Right cardiac atrium (tissue), 5 donors: ENCODE measurements at places on chromosomes 2 and 18. TPM values are rescaled to one million over a fixed set of nuclear protein-coding genes. Genes with fewer than 3 reads are reported as not detected.

GRCh38 chr2:26636935-26637334 is 4.2 kb downstream of the CIB4 start:
- DNase-seq = no peak

- DNase-seq = no peak
Observed at GRCh38 chr18:61241260-61241853, 91.9 kb upstream of the CDH20 start.

GRCh38 chr18:22332590-22332989 is 85.1 kb downstream of the CTAGE1 start:
- DNase-seq = no peak

DNA sequence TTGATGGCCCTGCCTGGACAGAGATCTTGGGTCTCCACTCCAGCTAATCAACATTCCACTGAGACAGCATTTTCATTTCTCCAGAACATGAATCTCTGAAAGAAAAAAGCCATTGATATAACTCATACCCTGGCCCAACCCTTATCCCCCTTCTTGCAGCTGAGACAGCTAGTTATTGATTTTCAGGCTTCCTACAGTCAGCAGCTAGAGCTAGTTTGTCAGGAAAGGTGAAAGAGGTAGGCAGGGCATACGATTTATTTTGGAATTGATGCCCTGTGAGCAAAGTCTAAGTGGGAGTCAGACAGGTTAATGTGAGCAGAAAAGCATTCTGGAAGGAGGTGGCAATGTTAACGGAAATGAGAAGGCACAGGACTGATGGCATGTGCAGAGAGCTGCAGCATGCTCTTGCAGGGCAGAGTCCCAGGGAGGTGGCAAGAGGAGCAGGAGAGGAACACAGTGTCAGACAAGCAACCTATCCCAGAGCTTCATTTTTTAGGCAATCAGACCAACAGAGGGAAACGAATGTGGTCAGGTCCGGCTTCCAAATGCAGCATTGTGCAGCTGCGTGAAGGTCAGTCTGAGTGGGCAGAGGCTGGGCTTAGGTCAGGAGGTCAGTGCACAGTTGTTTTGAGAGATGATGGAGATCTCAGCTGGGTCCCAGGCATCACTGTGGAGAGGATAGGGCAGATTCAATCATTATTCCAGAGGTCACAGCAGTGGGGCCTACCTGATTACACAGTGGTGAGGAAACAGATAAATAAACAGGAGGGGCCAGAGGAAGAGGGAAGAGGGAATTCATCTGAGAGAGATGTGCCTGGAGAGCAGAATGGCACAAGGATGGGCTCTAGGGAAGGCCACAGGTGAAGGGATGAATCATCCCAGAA is 134.8 kb downstream of the CMPK2 start:
- no peak for DNase-seq

GRCh38 chr2:67451086-67451832 is 54.1 kb downstream of the ETAA1 start:
- DNase-seq = no peak

DNA sequence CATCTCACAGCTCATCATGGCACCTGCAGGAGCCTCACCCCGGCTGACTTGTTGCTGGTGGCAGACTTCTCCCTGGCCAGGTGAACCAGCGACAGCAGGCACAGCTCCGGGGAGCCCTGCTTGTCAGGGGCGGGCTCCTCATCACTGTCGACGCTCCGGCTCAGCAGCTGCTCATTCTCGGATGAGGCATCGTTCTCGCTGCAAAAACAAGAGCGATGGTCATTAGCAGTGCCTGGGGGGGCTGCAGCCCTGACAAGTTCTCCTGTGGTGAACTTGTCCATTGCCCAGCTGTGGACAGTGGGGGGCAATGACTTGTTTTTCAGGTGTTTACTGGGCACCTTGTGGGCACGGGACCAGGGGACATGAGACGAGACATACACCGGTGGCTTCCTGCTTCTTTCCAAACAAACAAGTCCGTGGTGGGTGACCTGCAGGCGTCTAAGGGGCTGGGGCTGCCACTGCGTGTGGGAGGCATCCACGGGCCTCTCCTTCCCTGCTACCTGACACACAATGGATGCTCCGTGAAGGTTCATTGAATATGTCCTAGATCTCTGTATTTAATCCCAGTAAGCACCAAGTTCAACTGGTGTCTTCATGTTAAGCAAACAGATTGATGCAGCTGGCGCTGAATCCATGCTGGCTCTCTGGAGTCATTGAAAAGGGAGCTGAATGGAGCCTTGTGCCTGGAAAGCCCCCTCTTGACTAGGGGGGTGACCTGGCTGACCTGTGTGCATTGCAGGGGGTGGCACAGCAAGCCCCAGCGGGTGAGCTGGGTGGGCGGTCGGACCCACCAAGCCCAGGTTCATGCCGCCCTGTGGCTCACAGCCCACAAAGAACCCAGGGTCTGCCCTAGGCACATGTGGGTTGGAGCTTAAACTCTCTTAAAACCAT is 81.0 kb downstream of the EDAR start:
- DNase-seq = no peak

- no peak for DNase-seq
Observed at GRCh38 chr2:62968168-62968567, 82.5 kb upstream of the OTX1 start.

DNA sequence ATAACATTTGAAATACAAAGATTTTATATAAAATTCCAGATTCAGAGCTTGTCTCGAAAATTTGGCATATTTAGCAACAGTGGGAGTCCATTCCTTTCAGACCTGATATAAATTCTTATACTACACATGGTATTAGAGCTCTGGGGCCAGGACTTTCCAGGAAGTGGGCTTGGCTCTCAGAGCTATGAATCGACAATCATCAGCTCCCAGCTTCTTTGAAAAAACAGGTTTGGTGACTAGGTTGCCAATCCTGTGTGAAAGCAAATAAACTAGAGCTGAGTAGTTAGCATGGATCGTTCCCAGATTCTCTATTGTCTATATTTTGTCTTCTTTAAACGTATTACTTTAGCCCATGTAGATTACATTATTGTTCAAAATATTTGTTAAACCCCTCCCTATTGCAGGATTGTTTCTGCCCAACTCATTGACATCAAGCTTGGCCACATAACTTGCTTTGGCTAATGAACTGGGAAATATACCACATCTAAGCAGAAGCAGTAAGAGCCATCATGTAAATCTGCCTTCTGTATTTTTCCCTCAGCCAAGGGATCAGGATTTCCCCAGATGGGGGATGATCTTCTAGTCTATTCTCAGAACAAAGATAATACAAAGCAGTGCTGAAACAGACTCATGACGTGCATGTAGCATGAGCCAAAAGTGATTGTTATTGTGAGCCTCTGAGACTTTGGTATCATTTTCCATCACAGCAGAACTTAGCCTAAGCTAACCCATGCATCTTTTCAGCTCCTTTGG is 105.4 kb downstream of the KCNH7 start:
- no peak for DNase-seq

DNA sequence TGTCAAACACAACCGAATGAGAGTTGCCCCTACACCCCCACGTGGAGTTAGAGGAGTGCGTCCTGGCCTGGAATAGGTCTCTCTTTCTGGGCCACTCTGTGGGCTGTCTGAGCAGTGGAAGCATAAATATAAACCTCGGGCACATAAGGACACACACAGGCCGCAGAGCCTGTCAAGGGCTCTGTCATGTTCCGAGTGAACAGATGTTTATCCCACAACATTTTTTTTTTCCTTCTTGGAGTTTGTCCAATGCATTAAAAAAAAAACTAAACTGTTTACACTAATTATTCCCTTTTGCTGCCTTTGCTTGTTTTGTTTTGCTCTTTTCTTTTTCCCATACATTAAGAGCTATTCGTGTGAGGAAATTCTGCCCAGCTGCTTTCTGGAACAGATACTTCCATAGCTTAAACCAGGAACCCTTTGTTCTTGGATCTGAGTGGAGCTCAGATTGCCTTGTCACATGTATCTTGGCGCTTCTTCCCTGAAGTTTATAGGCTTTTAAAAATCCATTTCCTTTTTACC is 228.3 kb upstream of the FOSL2 start:
- DNase-seq = peak; percentile 61

DNA sequence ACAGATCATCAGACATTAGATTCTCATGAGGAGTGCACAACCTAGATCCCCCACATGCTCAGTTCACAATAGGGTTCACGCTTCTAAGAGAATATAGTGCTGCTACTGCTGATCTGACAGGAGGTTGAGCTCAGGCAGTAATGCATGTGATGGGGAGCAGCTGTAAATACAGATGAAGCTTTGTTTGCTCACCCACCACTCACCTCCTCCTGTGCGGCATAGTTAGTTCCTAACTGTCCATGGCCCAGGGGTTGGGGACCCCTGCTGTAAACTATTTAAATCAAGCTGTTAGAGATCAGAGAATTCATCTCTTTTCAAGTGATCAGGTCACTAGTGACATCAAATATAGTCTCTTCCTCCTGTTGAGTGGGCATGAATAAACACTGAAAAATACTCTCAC is 88.8 kb upstream of the ACVR2A start:
- DNase-seq = no peak

DNA sequence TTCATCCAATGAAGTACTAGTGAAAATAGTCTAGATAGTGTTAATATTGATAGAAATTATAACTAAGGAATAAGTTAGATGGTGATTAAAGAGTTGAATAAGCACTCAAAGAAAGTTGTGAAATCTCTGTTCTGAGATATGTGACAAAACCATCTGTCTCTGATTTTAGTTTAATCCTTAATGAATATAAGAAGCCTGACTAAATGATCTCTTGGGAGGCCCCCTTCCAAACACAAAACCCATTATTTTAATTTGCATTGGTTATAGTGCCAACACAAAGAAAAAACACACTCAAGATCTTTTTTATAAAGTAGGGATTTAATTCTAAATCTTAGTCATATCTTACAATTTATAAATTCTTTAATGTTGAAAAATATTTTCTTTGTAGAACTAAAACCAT is 34.0 kb downstream of the SCN2A start:
- no peak for DNase-seq

ICOS gene
- total RNA-seq = 0.09 TPM

PSMA8 gene
- total RNA-seq = not detected

DNA sequence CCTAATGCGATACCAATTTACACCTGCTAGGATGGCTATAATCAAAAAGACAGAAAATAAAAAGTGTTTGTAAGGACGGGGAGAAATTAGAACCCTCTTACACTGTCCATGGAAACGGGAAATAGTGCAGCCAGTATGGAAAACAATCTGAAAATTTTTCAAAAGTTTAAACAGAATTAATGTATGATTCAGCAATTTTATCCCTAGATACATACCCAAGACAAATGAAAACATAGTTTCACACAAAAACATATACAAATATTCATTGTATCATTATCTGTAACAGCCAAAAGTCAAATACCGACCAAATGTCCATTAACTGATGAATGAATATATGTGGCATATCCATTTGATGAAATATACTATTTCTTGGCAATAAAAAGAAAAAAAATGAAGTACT is 313.5 kb upstream of the GYPC start:
- no peak for DNase-seq

DNA sequence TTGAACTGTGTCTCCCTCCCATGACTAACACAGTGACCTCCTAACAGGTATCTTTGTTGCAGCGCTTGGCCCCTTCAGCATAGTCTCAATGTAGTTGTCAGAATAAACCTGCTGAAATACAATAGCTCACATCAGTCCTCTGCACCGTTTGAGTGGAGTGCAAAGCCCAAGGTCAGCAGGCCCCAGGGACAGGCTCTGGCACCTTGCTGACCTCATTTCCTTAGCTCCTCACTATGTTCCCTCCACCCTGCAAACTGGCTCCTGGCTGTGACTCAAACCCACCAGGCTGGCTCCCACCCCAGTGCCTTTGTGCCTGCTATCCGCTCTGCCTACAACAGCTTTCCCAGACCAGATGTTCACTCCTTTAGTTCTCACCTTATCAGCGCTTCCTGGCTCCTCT is 146.7 kb downstream of the LRATD1 start:
- no peak for DNase-seq

DNA sequence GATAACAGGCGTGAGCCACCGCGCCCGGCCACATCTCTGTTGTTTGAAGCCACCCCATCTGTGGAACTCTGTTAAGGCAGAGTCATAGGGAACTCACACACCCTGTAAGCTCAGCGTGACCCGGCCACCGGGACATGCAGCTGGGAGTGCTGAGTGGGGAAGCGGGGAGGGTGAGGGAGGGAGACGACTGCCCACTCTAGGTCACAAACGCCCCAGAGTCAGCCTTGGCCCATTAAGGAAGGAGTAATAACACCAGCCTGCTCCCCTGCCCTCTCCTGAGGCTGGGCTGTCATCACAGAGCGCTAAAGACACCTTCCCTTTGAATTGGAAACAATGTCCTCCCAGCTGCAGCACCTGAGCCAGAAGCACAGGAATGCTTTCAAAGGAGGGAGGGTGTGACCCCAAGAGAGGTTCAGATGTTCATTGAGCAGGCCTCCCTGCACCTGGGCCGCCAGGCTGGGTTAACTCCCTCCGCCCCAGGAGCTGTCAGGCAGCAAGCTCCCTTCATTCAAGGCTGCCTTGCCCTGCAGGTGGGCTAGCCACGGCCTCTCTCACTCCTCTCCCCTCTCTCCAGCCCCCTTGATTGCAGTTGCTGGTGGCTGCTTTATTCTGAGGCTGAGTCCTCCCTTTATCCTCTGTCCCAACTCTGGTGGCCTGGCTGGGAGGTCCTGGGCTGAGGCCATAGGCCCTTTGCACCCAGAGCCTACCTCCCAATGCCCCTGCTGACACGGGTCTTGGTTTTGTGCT is 77.2 kb upstream of the HPCAL1 start:
- DNase-seq = no peak

GRCh38 chr18:75070625-75071483 is 138.1 kb downstream of the PTGR3 start:
- DNase-seq = peak; percentile 72

GRCh38 chr2:121505986-121506586 is 24.6 kb upstream of the RNU4ATAC start:
- DNase-seq = no peak

- DNase-seq = no peak
Observed at GRCh38 chr2:14891546-14891945, 259.0 kb downstream of the LRATD1 start.

DNA sequence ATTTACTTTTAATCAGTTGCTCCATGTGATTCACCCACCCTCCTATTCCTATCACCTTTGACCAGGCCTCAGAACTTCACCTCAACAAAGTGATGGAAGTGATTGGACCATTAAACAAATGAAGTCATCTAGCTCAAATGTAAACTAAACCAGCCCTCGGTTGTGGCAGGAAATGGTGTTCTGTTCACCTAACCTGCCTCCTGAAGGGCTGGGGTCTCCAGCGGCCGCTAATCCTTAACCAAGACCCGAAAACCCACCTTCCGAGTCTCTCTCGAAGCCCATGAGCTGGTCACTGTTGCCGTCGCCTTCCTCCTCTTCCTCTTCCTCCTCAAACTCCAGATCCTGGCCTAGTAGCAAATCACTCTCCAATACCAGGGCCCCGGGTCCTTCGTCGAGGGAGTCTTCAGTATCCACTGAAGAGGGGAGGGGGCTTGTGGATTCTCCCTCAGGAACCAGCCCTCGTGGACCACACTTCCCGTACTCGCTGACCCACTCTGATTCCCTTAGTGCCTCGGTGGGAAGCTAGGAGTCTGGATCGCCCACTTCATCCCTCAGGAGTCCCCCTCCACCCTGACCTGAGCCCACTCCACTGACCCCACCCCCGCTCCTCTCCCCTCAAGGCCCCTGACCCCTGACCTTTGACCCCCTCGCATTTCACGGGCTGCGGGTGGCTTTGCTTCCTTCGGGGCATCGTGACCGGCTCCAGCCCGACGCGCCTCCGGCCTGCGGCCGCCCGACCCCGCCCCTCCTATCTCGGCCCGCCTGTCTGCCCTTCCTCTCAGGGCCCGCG is 503 bp downstream of the ZNF513 start:
- DNase-seq = peak; percentile 83

GRCh38 chr2:21812766-21813165 is 689.0 kb downstream of the TDRD15 start:
- no peak for DNase-seq

C1GALT1C1L gene
- total RNA-seq = 2.3 TPM
